Stimulated activated CD4-positive, alpha-beta T cell treated with anti-CD3 and anti-CD28 coated beads, TNF-alpha, amount 100 ng/mL, for 1 hour (primary cell): ENCODE measurements at places on chromosomes 5 and 9.
A peak's percentile ranks its signal among the peaks of the same experiment; 100 is the strongest.

DNA sequence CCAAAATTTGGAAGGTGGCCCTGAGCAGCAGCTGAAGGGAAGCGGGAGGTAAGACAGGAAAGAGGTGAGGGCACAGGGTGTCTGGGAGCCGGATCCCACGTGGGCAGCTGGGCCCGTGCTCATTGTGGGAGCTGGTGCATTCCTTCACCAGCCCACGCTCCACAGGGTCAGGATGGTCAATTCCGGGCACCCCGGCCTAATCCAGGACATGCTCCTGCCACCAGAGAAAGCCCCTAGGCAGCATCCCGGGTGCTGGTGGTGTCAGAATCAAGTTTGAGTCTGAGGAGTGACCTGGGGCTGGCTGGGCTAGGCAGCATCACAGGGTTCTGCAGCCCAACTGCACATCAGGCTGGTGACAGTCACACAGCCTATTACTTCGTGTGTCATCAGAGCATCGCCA lies 7.1 kb upstream of the PDCD6 start:
- no peak for DNase-seq

DNA sequence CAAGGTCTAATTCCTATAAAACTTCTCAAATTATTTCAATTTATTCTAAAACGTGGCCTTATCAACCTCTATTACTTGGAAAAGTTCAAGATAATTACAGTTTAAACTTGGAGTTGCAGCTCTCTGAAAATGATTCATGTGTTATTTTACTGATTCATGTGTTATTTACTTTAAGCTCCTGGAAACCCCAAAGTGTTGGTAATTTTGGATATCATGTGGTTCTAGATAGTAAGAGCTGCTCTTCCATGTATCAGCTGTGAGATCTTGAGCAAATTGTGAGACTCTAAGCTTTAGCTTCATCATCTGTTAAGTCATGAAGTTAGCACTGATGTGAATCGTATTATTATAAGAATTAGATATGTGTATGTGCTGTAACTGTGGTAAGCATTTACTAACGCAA lies 749.2 kb downstream of the TLE4 start:
- DNase-seq, result no peak

- no peak for DNase-seq
Measured at GRCh38 chr5:159891371-159891770, 24.9 kb upstream of the ADRA1B start.

DNA sequence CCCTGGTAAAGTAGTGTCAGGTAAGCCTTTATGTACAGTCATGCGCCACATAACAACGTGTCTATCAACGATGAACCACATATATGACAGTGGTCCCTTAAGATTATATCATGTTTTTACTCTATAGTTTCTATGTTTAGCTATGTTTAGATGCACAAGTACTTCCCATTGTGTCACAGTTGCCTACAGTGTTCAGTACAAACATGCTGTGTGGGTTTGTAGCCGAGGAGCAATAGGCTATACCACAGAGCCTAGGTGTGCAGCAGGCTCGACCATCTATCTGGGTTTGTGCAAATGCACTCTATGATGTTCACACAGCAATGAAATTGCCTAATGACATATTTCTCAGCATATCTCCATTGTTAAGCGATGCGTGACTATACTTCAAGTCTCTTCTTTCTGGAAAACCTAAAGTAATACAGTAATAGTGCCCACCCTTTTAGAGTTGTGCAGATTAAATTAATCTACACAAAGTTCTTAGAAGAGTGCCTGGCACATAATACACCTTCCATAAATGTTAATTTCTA lies 295.9 kb downstream of the ARHGAP26 start:
- no peak for DNase-seq

GRCh38 chr5:145632701-145633100 lies 202.4 kb downstream of the PRELID2 start:
- DNase-seq, result no peak

GRCh38 chr5:74422671-74423070 lies 217.9 kb downstream of the ENC1 start:
- DNase-seq, result no peak

DNA sequence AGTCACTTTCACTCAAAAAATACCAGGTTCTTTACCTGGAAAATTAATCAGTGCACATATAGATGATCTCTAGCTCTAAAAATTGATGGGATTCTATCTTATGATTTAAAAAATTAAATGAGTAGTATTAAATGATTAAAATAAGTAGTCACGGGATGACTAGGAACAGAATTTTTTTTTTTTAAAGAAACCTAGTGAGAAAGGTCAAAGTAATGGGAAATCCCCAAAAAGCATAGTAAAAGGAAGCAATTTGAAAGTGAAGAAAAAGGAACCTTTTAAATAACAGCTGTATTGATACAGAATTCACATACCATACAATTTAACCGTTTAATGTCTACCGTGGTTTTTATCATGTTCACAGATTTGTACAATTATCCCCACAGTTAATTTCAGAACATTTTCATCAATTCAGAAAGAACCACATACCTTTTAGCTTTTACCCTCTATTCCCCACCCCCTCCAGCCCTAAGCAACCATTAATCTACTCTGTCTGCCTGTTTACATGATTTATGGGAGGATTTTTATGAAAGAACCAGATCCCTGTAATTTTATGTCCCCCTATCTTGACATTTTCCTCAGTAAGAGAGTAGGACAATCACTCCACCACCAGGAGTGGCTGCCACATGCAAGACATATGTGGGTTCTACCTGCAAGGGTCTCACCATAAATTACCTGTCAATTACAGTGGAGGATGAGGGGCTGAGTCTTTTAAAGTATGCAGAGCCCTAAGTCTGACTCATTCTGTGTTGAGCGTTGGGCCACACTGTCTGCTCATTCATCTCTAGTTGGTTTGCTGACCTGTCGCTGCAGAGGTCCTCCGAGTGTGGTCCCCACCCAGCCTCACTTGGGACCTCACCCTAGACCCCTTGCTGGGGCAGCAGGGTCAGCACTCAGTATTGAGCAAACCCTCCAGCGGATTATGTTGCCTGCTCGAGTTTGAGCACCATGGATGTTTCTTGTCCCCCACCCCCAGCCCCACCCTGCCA lies 16.0 kb downstream of the ANKRD33B start:
- no peak for DNase-seq

DNA sequence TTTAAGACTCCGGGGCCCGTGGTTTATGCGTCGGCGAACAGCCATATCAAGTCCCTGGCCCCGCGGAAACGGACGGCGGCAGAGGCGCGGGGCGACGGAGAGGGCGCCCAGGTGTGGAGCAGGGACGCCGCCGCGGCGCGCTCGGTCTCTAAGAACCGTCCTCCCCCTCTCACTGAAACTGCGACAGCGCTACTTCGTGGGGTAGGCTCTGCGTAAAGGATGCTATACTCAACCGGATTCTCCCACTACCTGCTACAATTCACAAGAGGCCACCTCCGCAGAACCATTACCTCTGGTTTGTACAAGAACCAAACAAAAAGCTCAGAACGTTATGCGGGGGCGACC lies 404 bp downstream of the MRNIP start:
- DNase-seq, result peak; percentile 22

- DNase-seq, result no peak
Measured at GRCh38 chr5:176359658-176360057, 1.9 kb downstream of the KIAA1191 start.

GRCh38 chr5:69530561-69531405 lies 29.2 kb upstream of the GTF2H2C start:
- DNase-seq, result no peak

DNA sequence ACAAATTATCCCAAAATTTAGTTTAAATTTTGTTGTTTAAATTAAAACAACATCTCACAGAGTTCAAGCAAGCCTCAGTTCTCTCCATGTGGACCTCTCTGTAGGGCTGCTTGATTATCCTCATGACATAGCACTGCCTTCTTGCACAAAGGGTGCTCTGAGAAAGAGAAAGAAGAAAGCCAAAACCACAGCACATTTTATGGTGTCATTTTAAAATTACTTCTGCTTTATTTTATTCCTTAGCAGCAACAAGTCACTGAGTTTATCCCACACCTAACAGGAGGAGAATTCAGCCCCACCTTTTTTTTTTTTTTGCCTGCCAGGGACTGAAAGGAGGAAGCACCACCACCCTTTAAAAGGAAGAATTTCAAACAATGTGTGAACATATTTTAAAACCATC lies 12.8 kb upstream of the KCNV2 start:
- DNase-seq, result no peak

DNA sequence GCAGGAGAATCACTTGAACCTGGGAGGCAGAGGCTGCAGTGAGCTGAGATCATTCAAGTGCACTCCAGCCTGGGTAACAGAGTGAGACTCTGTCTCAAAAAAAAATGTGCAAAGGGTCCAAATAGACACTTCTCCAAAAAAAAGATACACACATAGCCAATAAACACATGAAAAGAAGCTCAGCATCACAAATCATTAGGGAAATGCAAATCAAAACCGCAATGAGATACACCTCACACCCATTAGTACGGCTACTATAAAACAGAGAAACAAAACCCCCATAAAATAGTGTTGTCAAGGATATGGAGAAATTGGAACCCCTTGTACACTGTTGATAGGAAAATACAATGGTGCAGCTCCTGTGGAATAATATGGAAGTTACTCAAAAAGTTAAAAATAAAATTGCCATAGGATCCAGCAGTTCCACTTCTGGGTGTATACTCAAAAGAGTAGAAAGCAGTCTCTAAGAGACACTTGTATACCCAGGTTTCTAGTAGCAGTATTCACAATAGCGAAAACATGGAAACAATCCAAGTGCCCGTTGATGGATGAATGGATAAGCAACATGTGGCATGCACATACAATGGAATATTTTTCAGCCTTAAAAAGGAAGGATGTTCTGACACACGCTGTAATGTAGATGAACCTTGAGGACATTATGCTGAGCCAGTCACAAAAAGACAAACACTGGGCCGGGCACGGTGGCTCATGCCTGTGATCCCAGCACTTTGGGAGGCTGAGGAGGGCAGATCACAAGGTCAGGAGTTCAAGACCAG lies 57.2 kb upstream of the PPARGC1B start:
- no peak for DNase-seq

- DNase-seq, result no peak
Measured at GRCh38 chr9:89702401-89702800, 97.6 kb downstream of the GADD45G start.

DNA sequence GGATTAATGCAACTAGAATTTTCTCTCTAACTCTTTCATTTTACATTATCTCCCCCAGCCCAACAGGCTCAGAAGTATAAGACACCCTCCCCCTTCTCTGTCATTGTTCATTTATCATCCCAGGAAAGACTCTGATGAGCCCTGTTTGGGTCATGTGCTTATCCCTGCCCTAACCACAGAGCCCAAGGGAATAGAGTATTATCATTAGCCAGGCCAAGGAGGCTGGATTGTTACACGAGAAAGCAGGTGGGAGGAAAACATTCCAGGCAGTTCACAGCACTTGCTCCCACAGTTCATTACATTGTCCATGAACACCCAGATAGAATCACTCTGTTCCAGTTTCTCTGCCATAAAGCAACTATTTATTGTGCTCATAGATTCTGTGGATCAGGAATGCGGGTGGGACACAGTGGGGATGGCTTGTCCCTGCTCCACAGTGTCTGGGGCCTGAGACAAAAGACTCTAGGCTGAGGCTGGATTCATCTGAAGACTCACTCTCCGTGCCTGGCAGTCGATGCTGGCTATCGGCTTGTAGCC lies 59.5 kb upstream of the TMEM215 start:
- no peak for DNase-seq

DNA sequence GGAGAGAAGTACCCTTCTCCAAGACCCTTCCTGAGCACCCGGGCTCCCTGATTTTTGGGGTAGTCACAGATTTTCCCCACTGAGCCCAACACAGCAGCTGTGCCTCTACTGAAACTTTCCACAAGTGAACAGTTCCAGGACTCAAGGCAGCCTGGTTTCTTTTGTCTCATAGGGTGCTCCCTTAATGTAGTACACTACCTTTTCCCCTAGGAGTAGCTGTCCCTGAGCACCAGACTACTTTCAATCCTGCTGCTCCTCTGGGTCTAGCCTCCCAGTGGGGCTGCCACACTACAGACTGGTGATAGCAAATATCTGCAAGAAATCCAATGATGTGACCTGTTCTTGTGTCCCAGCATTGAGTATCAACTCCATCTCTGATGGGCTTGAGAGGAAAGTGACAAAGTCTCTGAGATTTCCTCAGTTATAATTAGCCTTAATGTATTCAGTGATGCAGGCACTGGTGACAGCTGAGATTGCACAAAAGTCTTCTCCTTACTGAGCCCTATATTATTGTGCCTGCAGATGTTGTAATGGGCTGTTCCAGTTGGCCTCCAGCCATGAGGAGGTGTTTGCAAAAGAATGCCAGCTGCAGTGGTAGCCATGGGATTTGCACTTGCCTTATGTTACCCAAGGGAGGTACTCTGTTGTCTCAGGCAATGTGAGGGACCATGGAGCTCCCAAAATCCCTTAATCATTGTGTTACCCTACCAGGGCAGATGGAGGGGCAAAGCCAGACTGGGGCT lies 1802.5 kb downstream of the EFNA5 start:
- DNase-seq, result no peak

GRCh38 chr5:66629446-66629845 lies 33.3 kb downstream of the MAST4 start:
- no peak for DNase-seq

- peak; percentile 10 for DNase-seq
Measured at GRCh38 chr9:112002131-112002846, 105.7 kb downstream of the UGCG start.

- DNase-seq, result no peak
Measured at GRCh38 chr5:132812781-132813598, at the start of gene SOWAHA. Gene SOWAHA, plus strand, starts transcription at chr5:132813302. Its CDS starts 320 bp downstream, at chr5:132813622.
